ENCODE measurements at places on chromosomes 7 and 10.
A peak's percentile ranks its signal among the peaks of the same experiment; 100 is the strongest.

- no peak for DNase-seq
Observed at GRCh38 chr7:132072165-132072564, 504.1 kb downstream of the PLXNA4 start.

- DNase-seq, result no peak
Observed at GRCh38 chr7:39908141-39908540, 41.9 kb upstream of the CDK13 start.

DNA sequence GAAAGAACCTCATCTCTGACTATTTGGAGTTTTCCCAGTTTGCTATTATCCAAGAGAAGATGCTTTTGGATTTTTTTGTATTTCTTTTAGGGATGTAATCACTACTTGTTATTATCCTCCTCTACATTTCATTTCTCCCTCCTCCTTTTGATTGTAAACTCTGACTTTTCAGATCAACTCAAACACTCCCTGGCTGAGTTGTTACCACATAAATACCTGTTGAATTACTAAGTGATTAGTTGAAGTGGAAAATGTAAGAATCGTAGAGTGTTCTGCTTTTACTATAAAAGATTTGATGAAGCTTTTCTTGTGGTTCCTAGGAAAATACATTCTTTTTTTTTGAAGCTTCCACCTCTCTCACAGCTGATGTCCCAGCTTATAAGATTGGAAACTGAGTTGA, 164.1 kb upstream of the C1GALT1 start:
- DNase-seq, result no peak

- DNase-seq, result peak; percentile 27
Observed at GRCh38 chr10:17454161-17455014, at the start of gene ST8SIA6. Gene ST8SIA6, minus strand, starts transcription at chr10:17454595. Its CDS starts 340 bp downstream, at chr10:17454255.

DNA sequence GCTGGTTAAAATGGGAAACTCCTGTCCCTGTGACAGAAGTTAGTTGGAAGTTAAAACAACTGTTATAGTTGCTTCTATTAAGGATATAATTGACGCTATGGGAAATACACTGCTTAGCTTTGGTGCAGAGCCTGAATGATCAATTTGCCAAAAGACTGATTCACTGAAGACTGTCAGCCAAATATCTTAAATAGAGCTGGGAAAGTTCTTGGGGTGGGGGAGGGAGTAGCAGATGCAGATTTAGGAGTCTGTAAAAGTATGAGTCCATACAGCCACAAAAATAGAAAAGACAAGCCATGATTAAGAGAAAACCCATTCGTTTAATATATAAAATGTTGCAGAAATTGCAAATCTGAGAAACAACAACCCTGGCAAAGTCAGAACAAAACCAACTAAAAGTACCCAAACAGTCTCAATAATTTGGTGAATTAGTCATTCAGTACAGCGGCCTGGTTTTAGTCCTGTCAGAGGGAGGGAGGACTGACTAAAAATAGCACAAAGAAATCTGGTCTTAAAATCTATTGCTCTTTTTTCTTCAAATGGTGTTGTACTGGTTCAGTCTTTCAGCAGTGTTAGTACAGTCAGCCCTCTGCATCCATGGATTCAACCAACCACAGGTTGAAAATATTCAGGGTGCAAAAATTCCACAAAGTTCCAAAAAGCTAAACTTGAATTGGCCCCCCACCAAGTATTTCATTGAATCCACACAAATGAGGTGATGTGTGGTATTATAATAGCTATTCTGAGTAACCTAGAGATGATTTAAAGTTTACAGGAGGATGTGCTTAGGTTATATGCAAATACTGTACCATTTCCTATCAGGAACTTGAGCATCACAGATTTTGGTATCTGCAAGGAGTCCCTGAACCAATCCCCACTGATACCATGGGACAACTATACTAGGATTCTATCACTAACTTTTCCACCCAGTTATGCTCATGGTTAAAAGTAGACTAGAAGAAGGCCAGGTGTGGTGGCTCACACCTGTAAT, 30.0 kb downstream of the STK17A start:
- no peak for DNase-seq

DNA sequence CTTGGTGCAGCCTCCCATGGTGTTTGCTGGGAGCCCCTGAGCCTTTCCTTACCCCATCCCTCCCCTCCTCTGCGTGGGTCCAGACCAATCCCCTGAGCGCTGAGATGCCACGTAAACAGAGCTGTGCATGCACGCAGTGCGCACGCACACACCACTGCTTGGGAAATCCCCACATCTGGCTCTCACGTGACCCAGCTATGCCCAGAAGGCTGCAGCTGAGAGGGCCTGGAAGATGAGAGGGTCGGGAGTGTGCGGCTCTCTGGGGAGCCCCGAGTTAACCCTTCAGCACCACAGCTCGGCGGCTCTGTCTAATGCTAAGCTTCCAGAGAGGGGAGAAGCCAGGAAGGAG, 177.2 kb downstream of the SH3PXD2A start:
- peak; percentile 81 for DNase-seq

Measured in stimulated activated naive CD4-positive, alpha-beta T cell (primary cell).